ENCODE measurements at places on chromosomes 11 and 22.

DNA sequence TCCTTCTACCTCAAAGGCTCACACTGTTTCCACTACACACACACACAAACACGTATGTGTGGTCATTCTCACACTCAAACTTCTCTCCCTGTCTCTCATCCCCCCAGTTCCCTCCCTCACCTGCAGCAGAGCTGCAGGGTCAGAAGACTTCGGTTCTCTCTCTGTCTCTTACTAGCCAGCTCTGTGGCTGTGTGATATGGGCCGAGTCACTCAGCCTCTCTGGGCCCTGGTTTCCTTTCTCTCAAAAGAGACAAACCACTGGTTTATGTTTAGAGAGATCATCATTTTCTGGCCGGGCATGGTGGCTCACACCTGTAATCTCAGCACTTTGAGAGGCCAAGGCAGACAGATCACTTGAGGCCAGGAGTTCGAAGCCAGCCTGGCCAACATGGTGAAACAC is 21.1 kb downstream of the TSPAN18 start:
- no peak for DNase-seq

DNA sequence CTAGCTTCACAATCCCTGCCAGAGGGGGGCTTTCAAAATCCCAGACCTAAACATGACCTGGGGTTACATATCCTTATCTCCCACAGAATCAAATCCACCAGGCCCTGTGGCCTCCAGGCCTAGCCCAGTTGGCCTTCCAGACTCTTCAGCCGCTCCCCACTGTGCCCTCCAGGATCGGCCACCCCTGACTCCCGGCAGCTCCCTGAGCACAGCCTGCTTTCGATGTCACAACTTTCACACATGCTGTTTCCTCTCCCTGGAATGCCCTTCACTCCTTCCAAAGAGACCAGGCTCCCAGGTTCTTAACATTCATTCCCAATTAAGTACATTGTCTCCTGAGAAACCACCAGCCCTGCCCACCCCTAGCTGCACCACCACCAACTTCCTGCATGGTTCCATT is 62.7 kb downstream of the CSNK2A3 start:
- no peak for DNase-seq

DNA sequence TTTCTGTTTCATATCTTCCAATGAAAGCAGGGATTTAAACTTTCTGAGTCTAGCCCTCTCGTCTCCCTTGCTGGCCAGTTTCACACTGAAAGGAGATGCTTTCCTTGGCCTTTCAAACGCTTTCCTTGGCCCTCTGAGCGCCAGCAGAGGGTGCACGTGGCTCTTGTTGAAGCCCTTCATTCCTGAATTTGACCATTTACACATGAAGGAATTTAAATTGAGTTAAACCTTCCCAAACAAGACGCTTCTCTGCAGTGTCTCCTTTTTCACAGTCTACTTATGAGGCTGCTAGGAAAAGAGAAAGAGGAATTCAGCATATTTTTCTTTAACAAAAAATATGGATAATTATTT is 21.6 kb downstream of the NNMT start:
- no peak for DNase-seq

DNA sequence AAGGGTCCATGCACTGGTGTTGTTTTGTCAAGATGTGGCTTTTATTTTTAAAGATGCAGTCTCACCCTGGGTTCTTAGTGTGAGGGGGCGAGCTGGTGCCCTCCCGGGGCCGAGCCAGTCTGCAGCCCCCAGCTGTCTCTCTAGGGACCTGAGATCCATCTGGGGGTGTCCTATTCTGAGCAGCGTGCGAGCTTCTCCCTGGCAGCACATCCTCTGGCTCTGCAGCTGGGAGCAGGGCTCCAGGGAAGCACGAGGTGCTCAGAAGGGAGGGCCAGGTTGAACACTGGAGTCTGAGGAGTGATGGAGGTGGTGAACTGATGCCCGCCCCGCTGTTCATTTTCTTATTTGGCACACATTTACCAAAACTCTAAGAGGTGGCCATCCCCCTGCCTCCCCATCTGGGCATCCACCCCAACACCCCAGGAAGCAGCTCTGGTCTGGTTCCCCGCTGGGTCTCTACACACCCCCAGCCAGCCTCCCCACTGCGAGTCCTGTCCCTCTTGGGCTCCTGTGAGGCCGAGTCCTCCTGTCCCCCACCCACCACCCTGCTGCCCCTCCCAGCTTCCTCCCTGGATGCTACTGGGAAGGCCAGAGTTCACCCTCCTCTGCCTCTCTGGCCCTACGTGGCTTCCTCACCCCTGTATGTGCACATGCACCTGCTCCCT is 956.4 kb downstream of the BRD1 start:
- DNase-seq: no peak

GRCh38 chr11:80417681-80418080 is 976.9 kb upstream of the TENM4 start:
- DNase-seq: no peak

DNA sequence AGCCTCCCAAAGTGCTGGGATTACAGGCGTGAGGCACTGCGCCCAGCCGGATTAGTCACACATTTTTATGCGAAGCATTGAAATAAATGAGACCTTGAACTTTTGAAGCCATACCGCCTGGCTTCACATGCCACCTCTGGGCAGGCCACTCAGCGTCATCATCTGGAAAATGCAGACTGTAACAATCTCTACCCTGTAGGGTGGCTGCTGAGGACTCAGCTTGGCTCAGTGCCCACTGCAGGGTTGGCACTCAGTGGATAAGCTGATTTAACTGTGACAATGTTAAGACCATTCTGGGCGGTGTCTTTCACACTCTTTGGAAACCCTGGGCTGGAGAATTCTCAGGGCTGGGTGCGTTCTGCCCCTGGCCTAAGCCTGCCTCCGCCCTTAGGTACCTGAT is 8.5 kb downstream of the SH3BP1 start:
- DNase-seq: no peak

GRCh38 chr11:85170184-85170583 is 457.0 kb downstream of the DLG2 start:
- DNase-seq: no peak

DNA sequence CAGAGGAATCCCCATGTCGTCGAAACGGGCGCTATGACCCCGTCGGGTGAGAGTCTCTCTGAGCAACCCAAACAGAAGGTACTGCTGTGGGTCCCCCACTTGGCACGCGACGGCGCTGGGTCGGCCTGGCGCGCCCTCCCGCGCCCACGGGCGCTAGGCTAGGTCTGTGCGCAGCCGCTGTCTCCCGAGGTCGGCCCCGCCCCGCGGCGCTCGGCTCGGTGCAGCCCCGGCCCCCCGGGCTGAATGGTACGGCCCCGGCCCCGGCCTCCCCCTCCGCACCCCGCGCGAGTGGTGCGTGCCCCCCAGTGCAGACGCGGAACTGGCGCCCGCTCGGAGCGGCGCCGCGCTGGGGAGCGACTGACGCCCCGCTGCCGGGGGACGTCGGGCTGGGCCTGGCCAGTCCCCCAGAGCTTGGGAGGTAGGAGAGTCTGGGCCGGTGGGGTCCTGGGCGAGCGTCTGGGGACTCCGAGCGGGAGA is at the start of gene MADD:
MADD (plus strand) TSS at position 305 of the 477 bp plus-strand sequence.
- DNase-seq: no peak

Measured in Panc1 (cell line).